ENCODE measurements at places on chromosomes 2 and 18.
A peak's percentile ranks its signal among the peaks of the same experiment; 100 is the strongest.

- peak; percentile 20 for DNase-seq
Measured at GRCh38 chr2:218345491-218346236, 11.0 kb upstream of the CATIP start.

DNA sequence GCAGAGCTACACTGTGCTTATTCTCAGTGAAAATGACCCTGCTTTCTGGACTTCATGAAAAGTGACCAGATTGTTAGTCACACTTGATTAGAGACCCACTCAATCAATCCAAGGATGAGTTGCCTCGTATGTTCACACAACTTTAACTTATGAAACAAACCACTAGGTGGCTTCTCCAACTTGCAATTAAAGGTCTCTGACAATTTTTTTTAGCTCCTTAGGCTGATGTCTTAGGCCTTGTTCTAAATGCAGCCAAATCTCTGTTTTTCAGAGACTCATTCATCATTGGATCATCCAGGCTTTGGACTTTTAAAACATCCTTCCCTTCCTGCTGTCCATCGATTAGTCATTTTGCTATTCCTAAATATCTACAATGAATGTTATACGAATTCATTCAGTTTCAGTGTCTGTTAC lies 63.4 kb downstream of the MREG start:
- DNase-seq: peak; percentile 70

DNA sequence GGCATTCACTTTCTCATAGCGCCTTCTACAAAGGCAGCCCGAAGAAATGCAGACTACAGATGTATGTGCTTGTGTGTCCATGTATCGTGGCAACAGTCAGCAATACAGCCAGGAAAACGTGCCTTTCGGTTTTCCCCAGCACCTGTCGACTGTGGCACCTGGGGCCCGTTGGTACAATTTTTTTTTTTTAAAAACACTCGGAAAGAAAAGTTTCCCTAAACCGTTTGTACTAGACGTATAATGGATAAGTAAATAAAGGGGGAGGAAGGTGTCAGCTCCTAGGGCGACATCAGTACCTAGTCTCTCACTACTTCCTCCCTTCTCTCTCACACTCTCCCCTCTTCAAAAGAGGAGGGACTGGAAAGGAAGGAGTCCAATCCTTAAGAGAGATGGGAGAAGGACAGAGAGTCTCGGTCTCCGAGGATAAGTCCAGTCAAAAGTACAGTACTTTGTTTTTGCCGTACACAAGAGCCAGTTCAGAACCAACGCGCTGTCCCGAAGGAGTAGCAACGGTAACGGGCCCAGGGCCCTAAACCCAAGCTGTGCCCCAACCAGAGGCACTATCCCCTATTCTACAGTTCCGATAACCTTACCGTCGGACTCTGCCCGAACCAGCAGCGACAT lies 759 bp downstream of the PPP4R3B start:
- DNase-seq: peak; percentile 92

- peak; percentile 30 for DNase-seq
Measured at GRCh38 chr2:118774458-118775133, 72.9 kb downstream of the EN1 start.

- no peak for DNase-seq
Measured at GRCh38 chr2:75870133-75870532, 159.4 kb upstream of the GCFC2 start.

DNA sequence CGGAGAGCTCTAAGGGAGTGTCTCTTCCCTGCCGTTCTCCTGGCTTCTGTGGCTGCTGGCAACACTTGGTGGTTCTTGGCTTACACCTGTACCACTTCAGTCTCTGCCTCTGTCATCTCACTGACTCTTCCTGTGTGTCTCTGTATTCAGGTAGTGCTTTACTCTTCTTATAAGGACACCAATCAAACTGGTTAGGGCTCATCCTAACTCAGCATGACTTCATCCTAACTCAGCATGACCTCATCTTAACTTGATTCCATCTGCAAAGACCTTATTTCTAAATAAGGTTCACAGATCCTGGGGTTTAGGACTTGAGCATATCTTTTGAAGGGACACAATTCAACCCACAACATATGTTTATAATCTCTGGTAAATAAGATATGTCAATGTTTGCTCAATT lies 51.6 kb upstream of the DSEL start:
- DNase-seq: peak; percentile 85

DNA sequence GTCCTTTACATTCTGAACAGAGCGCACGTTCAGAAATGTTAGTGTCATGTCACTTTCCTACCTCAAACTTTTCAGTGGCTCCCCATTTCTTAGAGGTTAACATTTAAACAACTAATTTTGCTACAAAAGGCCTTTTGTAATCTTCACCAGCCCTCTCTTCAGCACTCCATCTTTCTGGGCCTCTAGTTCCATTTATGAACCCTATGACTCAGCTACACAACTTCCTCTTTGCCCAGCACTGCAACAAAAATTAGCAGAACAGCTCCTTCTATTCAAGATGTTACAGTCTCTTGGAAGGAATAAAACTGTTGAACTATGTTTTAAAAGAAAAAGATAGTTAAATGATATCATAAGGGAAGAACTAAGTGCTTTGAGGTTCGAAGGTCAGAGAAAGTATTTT lies 139.9 kb downstream of the VWC2L start:
- DNase-seq: no peak

GRCh38 chr2:155266583-155266982 lies 568.1 kb downstream of the KCNJ3 start:
- DNase-seq: peak; percentile 19

- DNase-seq: no peak
Measured at GRCh38 chr18:56715121-56715520, 64.0 kb downstream of the WDR7 start.

GRCh38 chr2:16034151-16034974 lies 94.0 kb downstream of the MYCN start:
- peak; percentile 9 for DNase-seq

GRCh38 chr18:27581296-27581904 lies 396.3 kb upstream of the CHST9 start:
- no peak for DNase-seq

GRCh38 chr2:60553495-60554073 lies at the start of gene BCL11A:
TSS of gene BCL11A (minus strand) at chr2:60553654. CDS start at chr2:60553270, 384 bp downstream.
- peak; percentile 94 for DNase-seq

GRCh38 chr2:163198007-163198406 lies 359.4 kb upstream of the KCNH7 start:
- peak; percentile 21 for DNase-seq

- DNase-seq: peak; percentile 60
Measured at GRCh38 chr2:51013933-51014526, 17.9 kb downstream of the NRXN1 start.

GRCh38 chr2:17538022-17538843 lies 2.3 kb upstream of the VSNL1 start:
- DNase-seq: peak; percentile 63

DNA sequence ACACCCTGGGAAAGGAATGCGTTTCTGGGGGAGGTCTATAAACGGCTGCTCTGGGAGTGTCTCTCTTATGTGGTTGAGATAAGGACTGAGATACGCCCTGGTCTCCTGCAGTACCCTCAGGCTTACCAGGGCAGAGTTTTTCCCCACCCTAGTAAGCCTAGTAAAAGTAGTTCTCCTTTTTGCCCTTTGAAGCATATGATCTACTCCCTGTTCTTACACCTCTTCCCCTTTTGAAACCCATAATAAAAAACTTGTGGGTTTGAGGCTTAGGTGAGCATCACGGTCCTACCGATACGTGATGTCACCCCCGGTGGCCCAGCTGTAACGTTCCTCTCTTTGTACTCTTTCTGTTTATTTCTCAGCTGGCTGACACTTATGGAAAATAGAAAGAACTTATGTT lies 97.4 kb downstream of the FSIP2 start:
- DNase-seq: peak; percentile 40

Measured in DMS53 (cell line).